ENCODE measurements at places on chromosomes 5 and 9. TPM values are rescaled to one million over a fixed set of nuclear protein-coding genes. Genes with fewer than 3 reads are reported as not detected.

FREM1 gene
- not detected for total RNA-seq

INSL4 gene
- not detected for total RNA-seq

- H3K27me3 ChIP-seq, result peaks cover 8% of the 10 kb centered on the region
- H3K4me3 ChIP-seq, result no peak overlapping the region
- no peaks in the 10 kb centered on the region for H3K36me3 ChIP-seq
Observed at GRCh38 chr5:89105171-89105695, 222.2 kb upstream of the MEF2C start.

- no peak overlapping the region for H3K4me3 ChIP-seq
- no peaks in the 10 kb centered on the region for H3K36me3 ChIP-seq
- no peak overlapping the region for H3K27ac ChIP-seq
Observed at GRCh38 chr5:24749701-24750100, 104.9 kb upstream of the CDH10 start.

GRCh38 chr9:82583524-82583923 is 479.4 kb downstream of the RASEF start:
- H3K27me3 ChIP-seq, result no peaks in the 10 kb centered on the region
- no peaks in the 10 kb centered on the region for H3K36me3 ChIP-seq
- DNase-seq, result no peak
- no peak overlapping the region for H3K4me3 ChIP-seq
- no peak overlapping the region for H3K27ac ChIP-seq
- H3K4me1 ChIP-seq, result no peaks in the 10 kb centered on the region

- no peak overlapping the region for H3K27ac ChIP-seq
- DNase-seq, result no peak
- H3K4me3 ChIP-seq, result no peak overlapping the region
- H3K27me3 ChIP-seq, result peaks cover 32% of the 10 kb centered on the region
- H3K4me1 ChIP-seq, result no peaks in the 10 kb centered on the region
Observed at GRCh38 chr9:89160806-89161205, 17.8 kb downstream of the SHC3 start.

- H3K27ac ChIP-seq, result no peak overlapping the region
- no peaks in the 10 kb centered on the region for H3K36me3 ChIP-seq
- no peaks in the 10 kb centered on the region for H3K27me3 ChIP-seq
- DNase-seq, result no peak
- no peak overlapping the region for H3K4me3 ChIP-seq
Observed at GRCh38 chr9:4936277-4936676, 48.8 kb upstream of the JAK2 start.

DNA sequence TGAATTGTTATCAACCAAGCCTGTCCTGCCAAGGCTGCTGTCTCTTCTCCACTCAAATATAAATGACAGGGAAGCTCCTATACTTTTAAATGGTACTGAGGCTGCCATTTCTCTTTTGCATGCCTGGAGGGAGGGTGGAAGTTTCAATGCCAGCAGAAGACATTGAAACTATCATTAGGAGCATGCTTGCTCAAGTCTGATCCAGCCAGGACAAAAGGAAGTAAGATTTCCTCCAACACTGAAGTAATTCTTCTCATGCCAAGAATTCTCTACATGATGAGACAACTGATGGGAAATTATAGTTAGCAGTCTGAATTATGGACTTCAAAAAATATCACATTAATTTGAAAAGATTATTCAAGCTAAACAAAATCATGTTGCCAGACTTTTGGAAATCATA is 5.4 kb downstream of the SPINK6 start:
- no peak overlapping the region for H3K4me3 ChIP-seq
- no peak overlapping the region for H3K27ac ChIP-seq

DNA sequence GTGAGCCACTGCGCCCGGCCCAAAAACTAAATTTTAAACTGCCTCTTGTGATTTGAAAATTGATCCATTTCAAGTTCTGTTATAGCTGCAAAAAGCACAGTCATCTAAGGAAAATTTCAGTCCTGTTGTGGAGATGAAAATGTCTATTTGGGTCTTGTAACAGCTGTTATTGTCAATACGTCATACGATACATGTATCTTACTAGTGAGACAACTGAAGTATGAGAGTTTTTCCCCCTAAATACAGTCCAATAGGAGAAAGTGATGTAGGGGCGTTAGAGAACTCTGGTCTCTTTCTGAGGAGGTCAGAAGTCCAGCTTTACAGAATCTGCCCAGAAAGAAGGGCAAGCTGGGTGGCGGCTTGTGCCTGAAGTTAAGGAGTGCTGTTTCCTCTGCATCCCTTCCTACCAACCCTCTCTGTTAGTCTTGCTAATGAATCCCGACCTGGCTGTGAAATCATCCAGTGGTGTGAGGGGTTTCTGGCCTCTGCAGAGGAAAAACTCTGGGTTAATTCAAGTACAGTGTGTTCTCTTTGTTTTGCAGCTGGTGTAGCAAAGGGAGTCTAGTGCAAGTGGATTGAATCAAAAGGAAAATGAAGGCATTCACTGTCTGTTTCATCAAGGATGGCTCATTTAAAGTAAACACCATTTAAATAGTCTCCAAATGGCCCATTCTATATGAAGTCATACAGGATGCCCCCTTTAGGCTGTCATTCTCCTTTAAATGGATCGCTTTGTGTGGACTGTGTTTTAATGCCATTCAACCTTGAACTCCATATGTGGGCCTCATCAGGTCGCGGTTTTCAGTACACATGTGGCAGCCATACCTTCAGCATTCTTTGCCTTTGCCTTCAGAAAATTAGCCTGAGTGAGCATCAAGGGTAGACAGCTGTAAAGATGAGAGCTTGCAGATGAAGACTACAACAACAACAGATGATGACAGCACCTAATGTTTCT is 59.0 kb downstream of the AOPEP start:
- peaks cover 5% of the 10 kb centered on the region for H3K36me3 ChIP-seq
- H3K4me3 ChIP-seq, result no peak overlapping the region
- DNase-seq, result no peak
- peaks cover 3% of the 10 kb centered on the region for H3K4me1 ChIP-seq

Data from naive thymus-derived CD8-positive, alpha-beta T cell (primary cell).